ENCODE measurements at places on chromosomes 5 and 9.

- DNase-seq: no peak
Measured at GRCh38 chr9:76390656-76391055, 3.6 kb downstream of the RFK start.

DNA sequence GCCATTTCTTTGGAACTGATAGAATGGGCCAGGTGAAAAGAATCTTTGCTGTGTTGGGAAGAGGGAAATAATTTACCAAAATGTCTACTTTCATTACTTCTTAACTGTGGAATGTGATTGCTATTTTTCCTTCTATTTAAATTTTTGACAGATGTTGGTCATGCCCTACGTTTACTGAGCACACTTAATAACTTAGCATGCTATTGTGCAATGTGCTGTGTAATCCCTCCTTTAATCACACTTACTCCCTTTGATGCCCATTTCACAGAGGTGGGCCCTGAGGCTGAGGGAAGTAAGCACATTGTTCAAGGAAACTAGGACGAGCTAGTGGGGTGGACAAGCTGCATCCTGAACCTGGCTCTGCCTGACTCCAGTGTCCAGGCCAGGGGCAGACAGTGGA, 47.8 kb upstream of the INSYN2B start:
- no peak for DNase-seq

DNA sequence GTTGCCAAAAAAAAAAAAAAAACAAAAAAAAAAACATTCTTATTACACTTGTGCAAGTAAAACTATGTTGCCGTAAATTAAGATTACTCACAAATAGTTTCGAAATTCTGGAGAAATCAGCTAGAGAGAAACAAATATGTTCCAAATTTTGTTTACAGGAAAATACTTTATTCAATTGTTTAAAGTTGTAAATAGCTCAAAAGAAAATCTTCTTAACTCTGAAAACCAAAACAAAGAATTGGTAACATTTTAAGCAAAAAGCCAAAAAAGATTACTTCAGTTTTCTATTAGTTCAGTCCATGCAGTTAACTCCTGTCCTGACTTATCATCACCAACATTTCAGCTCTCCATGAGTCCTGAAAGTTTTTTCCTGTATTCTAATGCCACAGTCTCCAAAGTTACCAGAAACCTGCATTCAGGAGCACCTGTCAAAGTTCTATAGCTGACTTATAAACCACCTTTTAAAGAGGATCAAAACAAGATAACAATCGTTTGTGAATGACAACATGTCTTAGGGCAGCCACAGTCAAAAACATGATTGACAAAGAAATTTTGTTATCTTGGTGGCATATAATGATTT, 194.1 kb downstream of the RANBP17 start:
- no peak for DNase-seq

DNA sequence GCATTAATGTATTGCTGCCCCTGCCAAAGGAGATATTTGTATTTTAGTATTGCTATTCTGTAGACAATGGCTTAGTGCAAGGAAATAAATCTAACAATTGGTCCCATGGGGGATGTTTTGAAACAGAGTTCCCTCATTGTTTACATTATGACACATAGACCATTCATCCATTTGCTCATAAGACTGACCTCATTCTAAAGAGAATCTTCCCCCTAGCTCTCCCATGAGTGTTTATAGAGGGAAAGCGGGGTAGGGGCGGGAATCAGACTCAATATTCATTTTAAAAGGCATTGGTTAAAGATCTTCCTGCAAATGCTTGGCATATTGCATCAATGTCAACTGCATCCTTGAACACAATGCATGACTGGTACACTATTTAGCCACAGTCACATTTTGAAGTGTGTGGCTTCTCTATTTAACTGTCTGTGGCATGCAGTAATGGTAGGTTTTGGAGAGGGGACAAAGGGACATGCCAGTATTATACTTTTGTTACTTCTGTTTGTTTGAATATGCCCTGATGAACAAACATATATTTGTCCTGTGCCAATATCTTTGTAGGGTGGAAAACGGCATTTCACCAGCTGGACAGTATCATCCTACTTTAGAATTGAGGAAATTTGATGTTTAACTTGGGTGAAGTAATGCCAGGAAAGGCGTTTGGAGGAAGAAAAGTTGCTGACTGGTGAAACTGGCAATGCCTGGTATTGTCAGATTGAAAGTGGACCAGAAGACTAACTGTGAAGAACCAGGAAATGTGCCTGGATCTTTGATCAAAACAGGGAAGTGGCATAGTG, 84.1 kb upstream of the MEGF10 start:
- DNase-seq: no peak

- no peak for DNase-seq
Measured at GRCh38 chr9:136771907-136772415, 7.6 kb upstream of the LCN15 start.

- no peak for DNase-seq
Measured at GRCh38 chr5:73254642-73255041, 81.6 kb downstream of the TMEM174 start.

DNA sequence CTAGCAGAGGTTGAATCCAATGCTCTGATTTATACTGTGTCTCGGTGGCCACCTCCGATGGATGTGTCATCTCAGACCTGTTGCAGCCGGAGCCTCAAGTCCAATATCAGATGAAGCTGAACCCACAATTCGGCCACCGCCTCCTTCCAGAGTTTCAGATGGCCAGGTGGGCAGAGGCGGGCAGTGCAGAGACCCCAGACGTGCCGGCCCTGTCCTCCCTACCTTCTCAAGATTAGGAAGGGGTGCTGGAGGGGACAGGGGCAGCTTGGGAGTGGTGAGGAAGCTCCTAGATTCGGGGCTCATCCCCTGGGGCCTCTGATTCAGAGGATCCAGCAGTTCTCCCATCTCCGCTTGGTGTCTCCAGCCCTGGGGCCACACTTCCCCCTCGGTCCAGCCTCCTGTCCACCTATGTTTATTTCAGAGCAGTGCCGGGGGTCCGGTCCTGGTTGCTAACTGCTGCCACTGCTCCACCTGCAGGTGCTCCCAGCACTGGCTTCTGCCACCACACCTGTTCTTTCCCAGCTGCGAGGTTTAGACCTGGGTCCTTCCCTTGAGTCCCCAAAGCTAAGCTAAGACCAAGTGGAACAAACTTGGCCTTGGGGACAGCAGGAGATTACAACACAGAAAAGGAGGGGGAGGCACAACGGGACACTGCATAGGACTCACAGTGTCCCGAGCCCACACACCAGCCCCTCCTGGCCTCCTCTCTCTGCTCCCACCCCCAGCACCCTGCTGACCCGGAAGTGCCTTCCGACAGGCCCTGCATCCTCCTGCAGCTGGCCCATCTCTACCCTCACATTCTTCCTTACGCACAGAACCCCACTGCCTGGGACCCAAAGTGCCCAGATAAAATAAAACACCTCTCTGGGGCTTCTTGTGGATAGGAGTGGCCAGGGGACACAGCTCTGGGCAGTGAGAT, 81.6 kb downstream of the NTNG2 start:
- no peak for DNase-seq

DNA sequence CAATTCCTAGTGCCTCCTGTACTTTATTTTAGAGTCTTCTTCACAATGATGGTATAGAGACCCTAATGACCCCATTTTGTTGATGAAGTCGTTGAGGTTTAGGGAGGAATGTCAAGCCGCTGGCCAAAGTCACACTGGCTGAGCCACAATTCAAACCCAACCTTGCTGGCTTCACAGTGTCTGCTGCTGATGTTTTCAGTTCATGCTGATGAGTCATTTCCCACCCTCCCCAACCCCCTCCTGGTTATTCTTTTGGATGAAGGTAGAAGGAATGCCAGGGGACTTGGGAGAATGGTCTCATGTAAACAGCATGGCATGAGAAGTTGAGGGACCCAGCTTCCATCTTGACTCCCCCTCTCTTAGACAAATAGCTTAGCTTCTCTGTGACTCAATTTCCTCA, 68.6 kb downstream of the TMEM252 start:
- no peak for DNase-seq

All from CD4-positive, alpha-beta T cell treated with Interferon gamma for 1 hour (primary cell).